ENCODE measurements at places on chromosomes 6 and 20. TPM values are rescaled to one million over a fixed set of nuclear protein-coding genes. Genes with fewer than 3 reads are reported as not detected.

The PHACTR1 gene
- total RNA-seq = 0.44 TPM

The SLC22A7 gene
- total RNA-seq = not detected

The CRIP3 gene
- total RNA-seq = not detected

The BPIFA1 gene
- total RNA-seq = not detected

The HCK gene
- 0.22 TPM for total RNA-seq

The CDSN gene
- total RNA-seq = not detected

The SCGN gene
- total RNA-seq = not detected

The MTFR2 gene
- total RNA-seq = 23.3 TPM

The PPP1R11 gene
- 69.8 TPM for total RNA-seq

The TAGAP gene
- 245 TPM for total RNA-seq

The VSX1 gene
- total RNA-seq = not detected

The NPEPL1 gene
- total RNA-seq = 20.6 TPM

The CDH22 gene
- not detected for total RNA-seq

The LAMA4 gene
- total RNA-seq = not detected

The KHDC1 gene
- 6.4 TPM for total RNA-seq

The SUPT3H gene
- 11.7 TPM for total RNA-seq
